ENCODE measurements at places on chromosomes 13 and 19.

- DNase-seq, result no peak
Measured at GRCh38 chr19:51593138-51593890, 22.2 kb downstream of the ZNF175 start.

DNA sequence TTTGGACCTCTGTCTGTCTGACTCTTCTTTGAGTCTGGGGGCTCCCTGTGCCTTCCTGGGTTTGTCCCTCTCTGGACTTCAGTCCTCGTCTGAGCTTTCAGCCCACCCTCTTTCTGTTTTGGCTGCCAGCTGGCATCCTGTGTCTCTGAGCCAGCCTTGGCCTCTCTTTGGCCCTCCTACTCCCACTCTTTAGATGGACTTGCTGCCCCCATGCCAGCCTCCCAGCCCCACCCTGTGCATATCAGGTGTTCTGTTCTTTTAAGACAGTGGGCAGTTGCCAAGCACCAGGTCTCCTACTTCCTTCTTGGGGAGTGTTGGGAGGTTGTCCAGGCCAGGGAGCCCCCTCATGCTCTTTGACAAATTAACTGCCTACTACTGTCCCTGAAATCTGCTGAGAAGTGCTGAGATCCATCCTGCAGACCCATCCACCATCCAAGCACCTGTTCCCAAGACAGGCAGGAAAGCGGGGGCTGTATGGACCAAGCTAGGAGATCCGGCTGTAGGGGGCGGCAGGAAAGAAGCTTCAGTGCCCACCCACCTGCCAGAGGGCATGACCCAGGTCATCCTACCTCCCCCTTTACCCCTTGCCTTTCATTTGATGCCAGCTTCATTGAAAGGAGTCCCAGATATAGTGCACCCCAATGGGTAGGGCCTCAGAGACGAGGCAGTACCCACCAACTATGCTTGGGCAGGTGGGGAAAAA, 9.6 kb downstream of the CIC start:
- no peak for DNase-seq

DNA sequence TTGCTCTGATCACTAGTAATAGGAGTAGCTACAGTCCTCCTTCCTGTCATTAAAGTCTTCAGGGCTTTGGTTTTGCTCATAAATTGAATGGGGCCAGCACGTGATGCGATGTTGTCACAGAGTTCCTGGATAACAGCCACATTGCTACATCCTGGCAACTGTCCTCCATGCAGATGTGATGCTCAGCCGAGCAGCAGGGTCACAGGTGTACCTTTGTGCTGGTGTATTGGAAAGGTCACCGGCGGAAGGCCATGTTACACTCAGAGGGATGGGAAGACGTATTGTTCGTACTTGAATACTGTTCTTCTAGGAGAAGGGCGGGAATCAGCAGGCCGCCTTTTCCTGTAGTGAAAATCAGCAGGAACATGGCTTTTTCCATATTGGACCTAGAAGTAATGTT, 713.8 kb upstream of the GPC6 start:
- DNase-seq, result no peak

DNA sequence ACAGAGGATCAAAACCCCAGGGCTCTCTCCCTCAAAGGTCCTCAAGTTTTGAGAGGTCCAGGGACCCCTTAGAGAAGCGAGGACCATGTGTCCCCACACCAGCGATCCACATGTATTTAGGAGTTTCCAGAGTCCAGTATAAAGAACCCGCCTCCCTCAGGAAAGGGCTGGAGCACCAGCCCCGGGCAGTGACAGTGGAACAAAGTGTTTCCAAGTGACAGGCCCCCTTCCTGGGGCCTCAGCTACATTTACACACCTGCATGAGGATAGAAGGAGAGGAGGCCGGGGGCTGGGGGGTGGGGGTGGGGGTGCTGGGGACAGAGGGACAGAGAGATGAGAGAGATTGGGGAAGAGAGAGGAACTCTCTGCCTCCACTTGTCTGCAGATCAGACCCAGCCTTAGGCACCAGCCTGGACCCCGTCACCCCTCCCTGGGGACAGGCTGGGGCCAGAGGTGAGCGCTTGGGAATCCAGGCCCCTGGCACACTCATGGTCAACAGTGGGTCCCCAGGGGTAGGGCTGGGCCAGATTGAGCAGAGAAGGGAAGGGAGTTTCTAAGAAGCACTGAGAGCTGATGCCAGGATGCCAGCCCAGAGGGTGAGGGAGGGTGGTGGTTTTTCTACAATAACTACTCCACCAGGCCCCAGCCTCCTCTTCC, 802 bp downstream of the BCAM start:
- no peak for DNase-seq

DNA sequence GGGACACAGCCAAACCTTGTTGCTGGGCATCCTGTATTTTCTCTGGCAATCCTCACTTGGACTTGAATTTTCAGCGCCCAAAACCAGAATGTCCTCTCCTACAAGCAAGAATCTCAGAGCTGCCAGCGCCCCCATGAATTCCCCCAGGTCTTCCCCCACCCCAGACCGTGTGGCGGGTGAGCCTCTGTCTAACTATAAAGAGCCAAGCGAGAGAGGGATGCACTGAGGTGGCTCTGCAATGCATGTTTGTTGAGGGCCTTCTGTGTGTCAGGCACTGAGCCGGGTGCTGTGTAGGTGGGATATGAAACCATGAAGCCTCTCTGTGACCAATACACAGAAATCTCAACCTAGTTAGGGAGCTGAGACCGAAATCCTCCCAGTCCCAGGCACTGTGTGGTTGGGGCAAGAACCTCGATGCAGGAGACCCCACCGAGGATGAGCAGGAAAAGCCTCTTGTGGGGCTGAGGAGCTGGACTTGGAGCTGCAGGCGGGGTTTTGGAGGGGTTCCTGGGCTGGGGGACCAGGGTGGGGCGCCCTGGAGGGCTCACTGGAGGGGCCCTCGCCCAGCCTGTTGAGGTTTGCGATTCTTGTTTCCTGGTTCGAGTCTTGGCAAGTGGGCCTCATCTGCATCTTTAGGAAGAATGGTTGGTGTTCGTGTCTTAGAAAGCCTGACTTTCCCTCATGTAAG, 12.4 kb upstream of the PROZ start:
- no peak for DNase-seq

GRCh38 chr19:13748169-13748828, 16.0 kb upstream of the MRI1 start:
- DNase-seq, result peak; percentile 60

DNA sequence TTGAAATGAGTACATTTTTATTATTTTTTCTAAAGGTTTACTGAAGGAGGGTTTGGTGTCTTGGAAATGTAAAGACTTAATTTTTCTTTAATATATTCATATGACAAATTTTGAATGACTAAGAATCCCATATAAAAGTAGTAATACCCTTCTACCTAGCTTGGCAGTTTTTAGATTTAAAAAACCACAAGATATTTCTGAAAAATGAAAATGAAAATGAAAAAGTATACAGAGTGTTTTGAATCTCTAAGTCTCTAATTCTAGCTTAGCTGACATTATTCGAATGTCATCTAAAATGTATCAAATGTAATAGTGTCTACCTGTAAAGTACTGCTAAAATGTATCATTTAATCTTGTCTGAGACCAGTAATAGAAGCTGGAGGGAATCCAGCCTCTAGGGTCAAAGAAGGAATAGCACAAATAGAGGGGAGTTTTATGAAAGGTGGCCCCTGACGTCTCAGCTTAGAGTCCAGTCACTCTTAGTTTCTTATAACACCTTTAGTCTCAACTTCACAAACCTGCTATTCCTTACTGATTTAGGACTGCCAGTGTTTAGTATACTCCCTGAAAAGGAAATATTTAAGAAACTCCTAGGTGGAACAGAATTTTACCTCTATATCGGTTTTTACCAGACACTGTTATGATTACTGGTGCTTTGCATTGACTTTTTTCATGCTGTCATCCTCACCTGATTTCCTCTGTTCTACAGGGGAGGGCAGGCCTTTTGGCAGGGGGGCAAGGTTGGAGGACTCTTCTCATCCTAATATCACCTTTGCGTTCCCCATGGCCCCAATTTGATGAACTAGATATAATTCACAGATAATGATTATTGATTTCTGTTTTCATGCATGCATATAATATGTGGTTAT, 16.2 kb upstream of the MIR17HG start:
- no peak for DNase-seq

- peak; percentile 45 for DNase-seq
Measured at GRCh38 chr13:32587811-32588170, 1.5 kb downstream of the PDS5B start.

- DNase-seq, result no peak
Measured at GRCh38 chr13:48621056-48621455, 32.7 kb upstream of the CYSLTR2 start.

DNA sequence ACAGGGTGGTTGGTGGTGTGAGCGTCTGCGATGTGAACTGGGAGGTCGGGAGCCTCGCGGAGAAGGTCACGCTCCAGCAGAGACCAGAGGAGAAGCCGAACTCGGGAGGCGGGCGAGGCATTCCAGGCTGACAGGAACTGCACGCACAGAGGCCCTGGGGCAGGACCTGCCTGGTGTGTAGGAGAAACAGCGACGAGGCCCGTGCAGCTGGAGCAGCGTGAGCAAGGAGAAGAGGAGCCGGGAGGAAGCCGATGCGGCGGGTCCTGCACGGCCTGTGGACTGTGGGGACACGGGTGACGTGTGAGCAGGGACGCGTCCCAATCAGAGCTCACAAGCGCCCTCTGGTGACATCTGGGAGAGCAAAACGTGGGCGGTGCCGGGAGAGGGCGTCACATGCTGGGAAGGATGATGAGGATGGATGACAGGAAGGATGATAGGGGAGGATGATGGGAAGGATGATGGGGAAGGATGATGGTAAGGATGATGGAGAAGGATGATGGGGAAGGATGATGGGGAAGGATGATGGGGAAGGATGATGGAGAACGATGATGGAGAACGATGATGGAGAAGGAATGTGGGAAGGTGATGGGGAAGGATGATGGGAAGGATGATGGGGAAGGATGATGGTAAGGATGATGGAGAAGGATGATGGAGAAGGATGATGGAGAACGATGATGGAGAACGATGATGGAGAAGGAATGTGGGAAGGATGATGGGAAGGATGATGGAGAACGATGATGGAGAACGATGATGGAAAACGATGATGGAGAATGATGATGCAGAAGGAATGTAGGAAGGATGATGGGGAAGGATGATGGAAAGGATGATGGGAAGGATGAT, 16.1 kb upstream of the MADCAM1 start:
- peak; percentile 51 for DNase-seq

DNA sequence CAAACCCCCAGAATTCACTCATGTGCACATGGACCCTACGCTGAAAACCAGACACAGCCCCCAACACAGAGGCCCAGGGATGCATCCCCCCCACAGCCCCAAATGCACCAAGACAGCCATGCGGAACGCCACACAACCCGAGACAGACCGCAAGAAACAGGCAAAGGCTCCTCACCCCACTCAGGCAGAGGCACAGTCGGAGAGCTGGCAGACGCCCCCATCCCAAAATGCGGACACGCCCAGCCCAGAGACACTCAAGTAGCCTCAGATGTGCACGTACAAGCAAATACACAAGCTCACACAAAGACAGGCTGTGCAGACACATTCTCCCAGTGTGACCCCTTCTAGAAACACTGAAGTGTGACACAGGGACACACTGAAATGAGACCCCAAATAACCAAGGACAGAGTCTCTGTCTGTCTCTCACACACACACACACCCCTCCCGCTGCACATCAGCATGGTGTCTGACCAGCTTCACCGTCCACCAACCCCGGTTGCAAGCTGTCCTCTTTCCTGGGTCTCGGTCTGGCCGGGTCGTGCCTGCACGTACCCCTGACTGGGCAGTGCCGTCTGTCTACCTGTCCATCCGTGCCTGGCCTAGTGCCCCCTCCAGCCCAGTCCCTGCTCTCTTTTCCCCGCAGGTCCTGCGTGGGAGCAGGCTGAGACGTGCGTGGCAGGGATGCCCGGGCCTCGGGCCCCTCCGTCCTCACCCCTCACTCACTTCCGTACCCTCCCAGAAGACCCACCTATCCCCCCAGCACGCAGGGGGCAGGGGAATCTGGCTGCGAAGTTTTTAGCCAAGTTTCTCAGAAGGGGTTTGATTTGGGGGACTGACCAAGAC, 16.1 kb downstream of the ERFL start:
- DNase-seq, result no peak

- DNase-seq, result no peak
Measured at GRCh38 chr13:83557845-83558244, 324.4 kb downstream of the SLITRK1 start.

GRCh38 chr19:5035793-5036697, 67.1 kb downstream of the KDM4B start:
- peak; percentile 31 for DNase-seq

Data from astrocyte of the hippocampus (primary cell).